ENCODE measurements at places on chromosomes 1 and 21. TPM values are rescaled to one million over a fixed set of nuclear protein-coding genes. Genes with fewer than 3 reads are reported as not detected.

The CTTNBP2NL gene
- 2.5 TPM for total RNA-seq

The SPRR2E gene
- total RNA-seq = not detected

The ZBTB8A gene
- total RNA-seq = 0.40 TPM

The OLFML2B gene
- 0.22 TPM for total RNA-seq

The GUCA2A gene
- total RNA-seq = not detected

The CDC42SE1 gene
- 201 TPM for total RNA-seq

The MFAP2 gene
- not detected for total RNA-seq

The VSIG8 gene
- total RNA-seq = not detected

The SELENBP1 gene
- not detected for total RNA-seq

The MMP23B gene
- 2.9 TPM for total RNA-seq

The ZNF670 gene
- 3.2 TPM for total RNA-seq

The OR10X1 gene
- total RNA-seq = not detected

The LRRC53 gene
- not detected for total RNA-seq

The UBAP2L gene
- total RNA-seq = 277 TPM

The LPAR3 gene
- 0.85 TPM for total RNA-seq

GRCh38 chr1:230542054-230542453, 100.2 kb upstream of the COG2 start:
- no peaks in the 10 kb centered on the region for H3K4me1 ChIP-seq
- no peak overlapping the region for H3K4me3 ChIP-seq
- no peak overlapping the region for H3K27ac ChIP-seq
- no peak for DNase-seq
- no peaks in the 10 kb centered on the region for H3K36me3 ChIP-seq

DNA sequence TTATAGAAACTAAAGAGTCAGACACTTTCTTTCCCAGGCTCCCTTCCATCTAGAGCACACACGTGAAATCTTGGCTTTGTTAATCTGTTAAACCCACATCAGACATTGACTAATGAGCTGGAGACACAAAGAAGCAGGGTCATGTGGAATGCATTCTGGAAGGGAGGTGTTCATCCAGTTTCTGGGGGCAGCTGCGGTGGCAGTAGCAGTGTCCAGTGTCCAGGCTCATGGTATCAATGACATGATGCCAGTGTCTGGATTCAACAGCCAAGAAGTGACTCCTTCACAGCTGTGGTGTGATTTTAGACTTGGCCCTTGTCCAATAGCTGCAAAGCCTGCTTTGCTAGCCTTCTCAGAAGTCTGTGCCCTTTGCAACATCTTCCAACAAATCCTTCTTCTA, 95.2 kb downstream of the NTPCR start:
- H3K27ac ChIP-seq = no peak overlapping the region
- no peak overlapping the region for H3K4me3 ChIP-seq
- H3K4me1 ChIP-seq = no peaks in the 10 kb centered on the region
- no peaks in the 10 kb centered on the region for H3K27me3 ChIP-seq

GRCh38 chr1:151799179-151800022, 5.8 kb downstream of the LINGO4 start:
- DNase-seq = no peak
- H3K4me1 ChIP-seq = no peaks in the 10 kb centered on the region
- no peaks in the 10 kb centered on the region for H3K36me3 ChIP-seq

DNA sequence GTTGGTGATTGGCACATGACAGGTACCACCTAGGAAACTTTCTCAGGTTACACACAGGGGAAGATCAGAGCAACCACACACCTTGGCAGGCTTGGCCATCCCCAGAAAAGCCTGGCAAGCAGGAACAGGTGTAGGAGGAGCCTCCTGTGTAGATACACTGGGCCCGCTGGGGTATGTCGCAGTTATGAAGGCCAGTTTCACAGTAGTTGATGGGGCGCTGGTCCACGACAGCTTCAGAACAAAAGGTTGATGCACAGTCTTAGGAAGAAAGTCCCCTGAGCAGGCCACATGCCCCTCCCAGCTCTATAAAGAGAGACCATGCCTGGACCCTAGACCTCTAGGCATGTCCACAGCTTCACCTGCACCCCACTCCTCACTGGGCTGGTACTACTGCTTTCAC, 51.6 kb downstream of the NID1 start:
- no peak overlapping the region for H3K4me3 ChIP-seq
- no peaks in the 10 kb centered on the region for H3K36me3 ChIP-seq
- H3K4me1 ChIP-seq = no peaks in the 10 kb centered on the region
- DNase-seq = no peak

- no peaks in the 10 kb centered on the region for H3K36me3 ChIP-seq
- no peaks in the 10 kb centered on the region for H3K27me3 ChIP-seq
- no peaks in the 10 kb centered on the region for H3K4me1 ChIP-seq
- DNase-seq = peak; percentile 30
Observed at GRCh38 chr1:7536891-7537591, 234.1 kb upstream of the VAMP3 start.

GRCh38 chr1:174222166-174222949, 63.0 kb downstream of the RABGAP1L start:
- no peaks in the 10 kb centered on the region for H3K36me3 ChIP-seq
- no peak overlapping the region for H3K4me3 ChIP-seq
- DNase-seq = no peak
- no peaks in the 10 kb centered on the region for H3K4me1 ChIP-seq
- H3K27me3 ChIP-seq = no peaks in the 10 kb centered on the region

- H3K27me3 ChIP-seq = no peaks in the 10 kb centered on the region
- no peak overlapping the region for H3K4me3 ChIP-seq
Observed at GRCh38 chr1:103492003-103492625, 33.4 kb upstream of the RNPC3 start.

- DNase-seq = no peak
- no peaks in the 10 kb centered on the region for H3K36me3 ChIP-seq
- H3K4me3 ChIP-seq = no peak overlapping the region
- no peaks in the 10 kb centered on the region for H3K4me1 ChIP-seq
Observed at GRCh38 chr1:154533952-154534844, 24.3 kb downstream of the UBE2Q1 start.

DNA sequence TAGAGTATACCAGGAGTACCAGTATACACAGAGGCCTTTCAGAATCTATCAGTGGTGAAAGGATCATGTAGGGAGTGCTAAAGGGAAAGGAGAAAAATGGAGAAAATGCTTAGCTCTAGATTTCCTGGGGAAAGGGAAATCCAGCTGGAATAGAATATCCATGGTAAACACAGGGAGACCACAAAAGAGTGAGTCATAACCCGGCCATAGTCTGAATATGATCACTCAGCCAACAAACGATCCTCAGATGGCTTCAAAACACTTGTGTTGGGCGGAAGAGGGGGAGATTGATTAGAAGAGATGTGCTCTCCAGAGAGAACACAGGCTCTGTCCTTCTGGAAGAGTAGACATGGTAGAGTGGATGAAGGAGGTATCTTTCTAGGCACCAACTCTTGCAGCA, 180.6 kb downstream of the PAPPA2 start:
- no peak for DNase-seq
- H3K4me3 ChIP-seq = no peak overlapping the region
- no peak overlapping the region for H3K27ac ChIP-seq
- no peaks in the 10 kb centered on the region for H3K4me1 ChIP-seq
- H3K36me3 ChIP-seq = no peaks in the 10 kb centered on the region

GRCh38 chr1:198669023-198669698, 30.3 kb downstream of the PTPRC start:
- DNase-seq = peak; percentile 65
- H3K4me3 ChIP-seq = no peak overlapping the region
- H3K27ac ChIP-seq = peak overlapping the region; percentile 22
- peaks cover 3% of the 10 kb centered on the region for H3K36me3 ChIP-seq
- peaks cover 96% of the 10 kb centered on the region for H3K4me1 ChIP-seq

DNA sequence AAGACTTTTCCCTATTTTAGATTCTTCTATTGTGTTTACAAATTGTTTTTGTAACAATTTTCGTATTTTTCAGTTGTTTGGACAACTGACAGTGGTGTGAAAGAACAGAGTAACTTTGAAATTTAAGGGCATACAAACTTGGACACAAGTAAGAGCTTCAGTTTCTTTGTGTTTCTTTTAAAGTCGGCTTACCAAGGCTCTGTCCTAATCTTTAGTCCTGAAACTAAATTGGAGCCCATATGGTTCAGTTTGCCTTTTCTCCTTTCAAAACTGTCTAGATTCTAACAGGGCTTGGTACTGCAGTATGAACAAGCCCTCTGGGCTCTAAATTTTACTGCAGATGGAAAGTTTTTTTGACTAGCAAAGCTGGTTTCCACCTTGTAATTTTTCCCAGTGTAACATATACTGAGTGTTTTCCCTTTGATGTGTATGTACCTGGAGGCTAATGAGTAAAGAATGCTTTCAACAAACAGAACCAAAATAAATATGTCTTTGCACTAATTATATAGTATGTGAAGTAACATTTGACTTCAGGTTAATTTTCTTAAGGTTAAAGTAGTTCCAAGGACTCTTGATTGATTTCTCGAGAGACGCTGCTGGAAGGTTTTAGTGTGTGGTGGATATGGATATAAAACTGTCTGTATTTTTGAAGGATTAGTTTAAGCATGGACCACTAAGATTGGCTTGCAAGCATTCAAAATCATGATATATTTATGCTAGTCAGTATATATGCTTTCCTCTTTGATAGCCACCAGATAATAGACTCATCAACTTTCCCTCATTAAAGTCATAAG, 4.1 kb downstream of the SNX27 start:
- no peak for DNase-seq
- H3K36me3 ChIP-seq = no peaks in the 10 kb centered on the region
- no peak overlapping the region for H3K27ac ChIP-seq
- H3K4me3 ChIP-seq = no peak overlapping the region
- peaks cover 23% of the 10 kb centered on the region for H3K4me1 ChIP-seq

- H3K27me3 ChIP-seq = no peaks in the 10 kb centered on the region
- no peak overlapping the region for H3K27ac ChIP-seq
- no peak for DNase-seq
- peaks cover 35% of the 10 kb centered on the region for H3K4me1 ChIP-seq
- no peaks in the 10 kb centered on the region for H3K36me3 ChIP-seq
Observed at GRCh38 chr1:54274448-54274847, 74.5 kb downstream of the MRPL37 start.

DNA sequence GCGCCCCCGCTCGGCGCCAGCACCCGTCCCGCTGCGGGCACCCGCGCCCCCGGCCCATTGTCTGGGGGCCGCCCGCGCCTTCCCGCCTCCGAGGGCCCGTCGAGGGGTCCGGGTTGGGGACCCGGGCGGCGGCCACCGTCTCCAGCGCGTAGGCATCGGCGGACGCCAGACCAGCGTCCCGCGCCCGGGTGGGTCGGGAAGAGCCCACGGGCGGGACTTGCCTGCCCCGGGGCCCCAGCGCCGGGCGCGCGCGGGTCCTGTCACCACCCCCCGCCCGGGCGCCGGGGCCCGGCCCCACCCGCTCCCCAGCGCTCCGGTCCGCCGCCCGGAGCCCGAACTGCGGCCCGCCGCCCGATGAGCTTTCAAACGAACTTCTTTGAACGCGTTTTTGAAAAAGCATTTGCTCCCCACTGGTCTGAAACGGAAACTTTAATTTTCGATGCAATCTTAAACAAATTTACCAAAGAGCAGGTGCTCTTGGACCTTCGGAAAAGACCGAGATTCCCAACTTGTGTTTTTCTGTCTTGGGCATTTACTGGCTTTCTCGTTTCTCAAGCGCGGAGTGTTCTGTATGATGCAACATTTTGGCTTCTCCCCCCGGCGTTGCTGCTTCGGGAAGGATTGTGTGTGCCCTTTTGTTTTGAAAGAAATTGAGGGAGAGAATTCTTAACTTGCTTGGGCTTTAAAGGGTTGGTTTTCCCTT, 615 bp downstream of the CLIC4 start:
- no peaks in the 10 kb centered on the region for H3K27me3 ChIP-seq
- peak overlapping the region; percentile 53 for H3K27ac ChIP-seq
- no peak for DNase-seq
- H3K4me1 ChIP-seq = no peaks in the 10 kb centered on the region
- H3K4me3 ChIP-seq = peak overlapping the region; percentile 61

GRCh38 chr21:17527240-17527639, 14.4 kb downstream of the CXADR start:
- no peaks in the 10 kb centered on the region for H3K27me3 ChIP-seq
- no peak overlapping the region for H3K27ac ChIP-seq
- H3K4me3 ChIP-seq = no peak overlapping the region

DNA sequence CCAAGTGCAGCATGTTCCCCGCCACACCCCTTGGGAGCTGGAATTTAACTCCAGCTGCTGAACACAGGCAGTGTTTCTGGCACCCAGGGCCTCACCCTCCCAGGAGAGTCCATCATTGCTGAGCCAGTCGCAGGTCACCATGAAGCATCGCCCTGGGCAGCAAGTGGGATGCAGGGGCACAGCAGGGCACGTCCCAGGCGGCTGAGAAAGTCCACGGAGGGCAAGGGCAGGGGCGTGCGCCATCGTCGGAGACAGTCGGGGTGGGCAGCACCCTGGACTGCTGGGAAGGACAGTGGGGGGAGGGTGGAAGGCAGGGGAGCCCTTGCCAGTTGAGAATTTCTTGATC, 69.2 kb upstream of the PDE9A start:
- no peak overlapping the region for H3K27ac ChIP-seq
- no peak overlapping the region for H3K4me3 ChIP-seq
- H3K27me3 ChIP-seq = no peaks in the 10 kb centered on the region
- H3K36me3 ChIP-seq = no peaks in the 10 kb centered on the region
- DNase-seq = no peak
- no peaks in the 10 kb centered on the region for H3K4me1 ChIP-seq

DNA sequence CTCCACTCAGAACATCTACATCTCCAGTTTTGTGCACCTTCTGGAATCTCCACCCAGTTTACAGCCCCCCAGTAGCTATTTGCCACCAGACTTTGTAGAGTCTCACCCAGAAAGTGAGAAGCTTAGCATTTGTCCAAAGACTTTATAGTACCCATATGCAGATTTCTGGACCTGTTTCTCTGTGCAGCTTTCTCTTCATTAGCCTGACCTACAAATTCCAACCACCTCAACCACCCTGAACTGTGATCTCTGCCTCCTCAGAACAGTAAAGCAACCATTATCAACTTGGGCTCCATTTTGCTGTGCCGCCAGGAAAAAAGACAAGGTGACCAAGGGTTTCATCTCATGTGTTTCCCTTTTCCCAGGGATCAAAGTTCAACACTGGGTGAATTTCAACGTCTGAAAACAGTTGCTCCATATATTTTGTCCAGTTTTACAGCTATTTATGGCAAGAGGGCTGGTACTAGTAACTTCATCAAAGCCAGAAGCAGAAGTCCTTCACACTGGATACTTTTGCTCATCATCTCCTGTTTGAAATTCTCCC, 36.5 kb upstream of the DDAH1 start:
- H3K27me3 ChIP-seq = no peaks in the 10 kb centered on the region
- no peaks in the 10 kb centered on the region for H3K4me1 ChIP-seq
- DNase-seq = no peak
- H3K27ac ChIP-seq = no peak overlapping the region

DNA sequence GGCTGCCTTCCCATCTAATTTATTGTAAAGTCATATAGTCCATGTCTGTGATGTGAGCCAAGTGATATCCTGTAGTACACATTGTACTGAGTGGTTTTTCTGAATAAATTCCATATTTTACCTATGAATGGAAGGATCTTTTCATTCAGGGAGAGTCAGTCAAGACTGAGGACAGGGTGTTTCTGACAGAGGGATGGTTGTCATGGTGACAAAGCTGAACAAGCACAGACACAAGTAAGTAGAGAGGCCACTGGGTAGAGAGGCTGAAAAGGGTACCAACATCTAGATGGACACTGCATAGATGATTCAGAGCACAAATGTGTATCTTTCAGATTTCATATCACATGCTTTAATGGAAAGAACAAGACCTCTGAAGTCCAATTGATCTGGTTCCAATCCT, 22.6 kb upstream of the IL20 start:
- no peaks in the 10 kb centered on the region for H3K27me3 ChIP-seq
- no peak for DNase-seq
- no peaks in the 10 kb centered on the region for H3K4me1 ChIP-seq
- no peak overlapping the region for H3K27ac ChIP-seq
- no peak overlapping the region for H3K4me3 ChIP-seq

GRCh38 chr1:23403735-23404486, 20.6 kb downstream of the TCEA3 start:
- no peaks in the 10 kb centered on the region for H3K36me3 ChIP-seq
- H3K27ac ChIP-seq = no peak overlapping the region
- peaks cover 5% of the 10 kb centered on the region for H3K4me1 ChIP-seq
- peak; percentile 56 for DNase-seq

All from CD8-positive, alpha-beta memory T cell (primary cell).